ENCODE measurements at places on chromosomes 16 and 17. TPM values are rescaled to one million over a fixed set of nuclear protein-coding genes. Genes with fewer than 3 reads are reported as not detected.
A peak's percentile ranks its signal among the peaks of the same experiment; 100 is the strongest.

DNA sequence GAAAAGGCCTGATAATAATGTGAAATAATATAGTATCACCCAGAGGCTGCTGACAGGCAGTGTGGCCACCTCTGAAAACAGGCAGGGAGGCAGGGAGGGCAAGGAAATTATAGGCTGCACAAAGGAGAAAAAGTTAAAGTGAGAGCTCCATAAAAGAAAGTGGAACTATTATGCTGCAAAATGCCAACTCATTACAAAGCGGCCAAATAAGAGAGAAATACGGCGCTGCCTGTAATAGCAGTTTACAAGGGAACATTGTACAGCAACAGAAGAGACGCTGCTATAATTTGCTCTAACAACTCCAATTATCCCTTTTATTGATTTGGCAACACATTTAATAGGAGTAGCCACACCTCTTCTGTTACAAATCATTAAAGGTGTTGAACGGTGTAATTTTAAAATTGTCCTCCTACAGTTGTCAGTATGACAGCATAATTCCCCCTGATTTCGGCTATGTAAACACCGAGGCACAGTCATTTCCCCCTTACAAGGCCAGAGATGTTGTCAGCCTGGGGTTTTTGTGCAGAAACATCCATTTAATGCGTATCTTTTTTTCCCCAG lies 120.3 kb downstream of the MRM1 start:
- DNase-seq: no peak

DNA sequence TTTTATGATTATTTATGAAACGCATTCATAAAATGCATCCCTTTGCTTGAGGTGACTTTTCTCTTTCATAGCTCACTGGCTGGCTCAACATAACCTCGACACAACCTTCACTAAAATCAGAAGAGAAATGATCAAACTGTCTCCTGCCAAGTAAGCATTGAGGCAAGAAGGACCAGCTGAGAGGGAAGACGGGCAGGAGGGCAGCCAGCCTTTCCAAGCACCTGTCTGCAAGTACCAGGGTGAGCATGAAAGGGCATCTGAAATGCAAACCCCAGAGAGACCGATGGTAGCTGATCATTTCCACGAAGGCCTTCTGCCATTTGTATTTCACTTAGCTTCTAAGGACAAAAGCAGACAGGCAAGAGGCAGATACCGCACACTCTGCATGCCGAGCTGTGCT lies 52.1 kb upstream of the RPH3AL start:
- DNase-seq: no peak

DNA sequence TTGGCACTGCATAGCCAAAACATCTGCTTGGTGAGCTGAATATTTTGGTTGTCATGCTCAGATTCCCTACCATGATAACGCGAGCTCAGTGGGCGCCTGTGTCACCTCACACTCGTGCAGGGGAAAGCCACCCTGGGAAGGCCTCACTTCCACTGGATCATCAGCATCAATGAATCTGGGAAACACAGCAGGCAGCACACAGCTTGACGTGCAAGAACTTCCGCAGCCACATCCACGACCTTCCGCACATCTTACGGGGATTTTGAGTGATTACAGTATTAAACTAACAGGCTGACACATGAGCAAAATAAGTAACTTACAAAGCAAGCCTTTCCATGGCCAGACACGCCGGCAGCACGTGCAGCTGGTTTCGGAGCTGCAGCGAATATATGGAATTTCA lies 54.7 kb upstream of the FOXF1 start:
- DNase-seq: no peak

- DNase-seq: no peak
Measured at GRCh38 chr16:10868596-10869469, 8.2 kb upstream of the CIITA start.

- peak; percentile 91 for DNase-seq
Measured at GRCh38 chr17:31067691-31068184, 27.0 kb upstream of the NF1 start.

DNA sequence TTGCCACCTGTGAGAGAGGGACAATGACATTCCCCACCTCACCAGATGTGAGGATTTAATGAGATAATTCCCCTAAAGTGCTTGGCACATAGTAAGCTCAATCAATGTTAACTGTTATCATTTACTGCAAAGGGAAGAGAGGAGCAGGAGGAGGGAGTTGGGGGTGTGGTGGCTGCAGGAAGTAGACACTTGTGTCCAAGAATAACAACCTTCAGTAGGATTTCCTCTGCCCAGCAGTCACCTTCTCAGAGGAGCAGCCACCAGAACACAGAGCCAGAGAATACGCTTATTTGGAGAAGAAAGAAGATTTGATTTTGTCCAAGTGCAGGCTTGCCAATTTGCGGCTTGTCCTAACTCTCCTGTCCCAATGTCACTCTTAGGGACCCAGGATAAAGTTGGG lies 10.2 kb downstream of the CBX4 start:
- no peak for DNase-seq

DNA sequence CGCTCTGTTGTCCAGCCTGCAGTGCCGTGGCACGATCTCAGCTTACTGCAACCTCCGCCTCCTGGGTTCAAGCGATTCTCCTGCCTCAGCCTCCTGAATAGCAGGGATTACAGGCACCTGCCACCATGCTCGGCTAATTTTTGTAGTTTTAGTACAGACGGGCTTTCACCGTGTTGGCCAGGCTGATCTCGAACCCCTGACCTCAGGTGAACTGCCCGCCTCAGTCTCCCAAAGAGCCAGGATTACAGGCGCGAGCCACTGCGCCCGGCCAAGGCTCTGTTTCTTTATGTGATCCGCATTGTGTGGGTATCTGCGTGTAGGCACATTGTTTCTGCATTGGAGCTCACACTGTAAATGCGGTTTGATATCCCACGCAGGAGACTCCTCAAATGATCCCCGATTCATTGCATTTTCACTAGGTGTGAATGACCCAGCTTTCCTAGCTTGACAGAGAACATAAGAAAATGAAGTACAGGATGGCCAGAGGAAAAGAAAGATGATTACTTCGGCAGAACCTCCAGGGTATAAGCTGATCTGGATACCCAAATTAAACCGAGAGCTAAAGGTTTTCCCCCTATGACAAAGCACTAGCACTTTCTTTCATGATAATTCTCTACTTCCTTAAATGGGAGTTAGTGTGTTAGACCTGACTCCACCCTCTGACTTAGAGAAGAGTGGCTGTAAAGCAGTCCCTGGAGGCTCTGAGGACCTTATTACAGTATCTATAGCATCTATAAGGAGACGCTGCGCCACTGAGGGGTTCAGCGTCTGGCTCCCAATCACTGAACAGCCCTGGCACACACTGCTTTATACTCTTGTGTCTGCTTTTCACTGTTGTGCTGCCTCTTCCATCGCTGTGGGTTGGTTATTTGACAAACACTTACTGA lies 17.3 kb downstream of the COTL1 start:
- no peak for DNase-seq

GRCh38 chr16:57299009-57299718 lies 14.7 kb upstream of the PLLP start:
- DNase-seq: peak; percentile 75

- no peak for DNase-seq
Measured at GRCh38 chr17:77546772-77547241, 406.0 kb downstream of the SEC14L1 start.

DNA sequence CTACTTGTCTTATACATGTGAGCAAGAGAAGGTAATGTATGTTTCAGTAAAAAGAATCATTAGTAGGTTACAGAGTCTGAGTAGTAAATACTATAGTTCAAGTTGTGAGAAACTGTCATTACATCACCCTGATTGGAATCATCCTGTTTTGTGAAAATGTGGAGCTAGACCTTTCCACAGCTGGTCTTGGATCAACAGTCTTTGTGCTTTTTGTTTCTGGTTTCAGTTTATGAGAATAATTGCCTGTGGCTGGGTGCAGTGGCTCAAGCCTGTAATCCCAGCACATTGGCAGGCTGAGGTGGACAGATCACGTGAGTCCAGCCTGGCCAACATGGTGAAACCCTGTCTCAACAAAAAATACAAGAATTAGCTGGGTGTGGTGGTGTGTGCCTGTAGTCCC lies 19.7 kb upstream of the SHISA9 start:
- DNase-seq: no peak

GRCh38 chr17:69575346-69575761 lies 160.9 kb downstream of the MAP2K6 start:
- peak; percentile 43 for DNase-seq

Gene ALOX12
- total RNA-seq: 0.26 TPM

Gene MT2A
- 34.0 TPM for total RNA-seq
